ENCODE measurements at places on chromosomes 2 and 18. TPM values are rescaled to one million over a fixed set of nuclear protein-coding genes. Genes with fewer than 3 reads are reported as not detected.

The SPEG gene
- 57.8 TPM for total RNA-seq

The CYP1B1 gene
- total RNA-seq, result 4.1 TPM

The CIB4 gene
- total RNA-seq, result not detected

The XDH gene
- total RNA-seq, result 3.7 TPM

The C2orf66 gene
- total RNA-seq, result not detected

The CWC22 gene
- total RNA-seq, result 27.5 TPM

The CYTIP gene
- 0.89 TPM for total RNA-seq

The NEB gene
- total RNA-seq, result 2.1 TPM

The SLC19A3 gene
- total RNA-seq, result 6.5 TPM

- H3K4me1 ChIP-seq, result peaks cover 17% of the 10 kb centered on the region
- no peak overlapping the region for H3K27ac ChIP-seq
- H3K36me3 ChIP-seq, result peaks cover 8% of the 10 kb centered on the region
- peak overlapping the region; percentile 86 for H3K4me3 ChIP-seq
Observed at GRCh38 chr2:218780851-218781690, 876 bp upstream of the CYP27A1 start.

DNA sequence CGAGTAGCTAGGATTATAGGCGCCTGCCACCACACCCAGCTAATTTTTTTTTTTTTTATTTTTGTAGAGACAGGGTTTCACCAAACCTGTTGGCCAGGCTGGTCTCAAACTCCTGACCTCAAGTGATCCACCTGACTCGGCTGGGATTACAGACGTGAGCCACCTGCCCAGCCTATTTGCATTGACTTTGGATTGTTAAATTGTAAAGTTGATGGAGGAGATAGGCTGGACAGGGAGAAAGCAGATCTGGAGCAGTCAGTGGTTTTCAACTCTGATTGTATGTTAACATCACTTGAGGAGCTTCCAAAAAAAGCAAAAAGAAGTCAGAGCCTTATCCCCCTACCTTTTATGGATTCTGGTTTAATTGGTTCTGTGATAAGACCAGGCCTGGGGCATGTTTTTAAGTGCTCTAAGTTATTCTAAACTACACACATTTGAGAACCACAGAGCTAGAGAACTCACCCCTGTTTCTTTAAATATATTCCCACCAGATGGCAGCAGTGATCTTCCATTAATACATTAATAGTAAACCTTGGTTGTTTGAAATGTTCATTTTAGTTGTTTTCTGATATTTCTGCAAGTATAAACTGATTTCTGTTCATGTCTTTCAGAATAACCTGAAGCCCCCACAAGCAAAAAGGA, 7.5 kb downstream of the C2orf49 start:
- DNase-seq, result no peak
- H3K36me3 ChIP-seq, result peaks cover 65% of the 10 kb centered on the region
- no peak overlapping the region for H3K4me3 ChIP-seq

- no peak overlapping the region for H3K4me3 ChIP-seq
- no peaks in the 10 kb centered on the region for H3K27me3 ChIP-seq
- H3K27ac ChIP-seq, result no peak overlapping the region
- no peak for DNase-seq
Observed at GRCh38 chr2:72533765-72534164, 292.1 kb downstream of the EXOC6B start.

DNA sequence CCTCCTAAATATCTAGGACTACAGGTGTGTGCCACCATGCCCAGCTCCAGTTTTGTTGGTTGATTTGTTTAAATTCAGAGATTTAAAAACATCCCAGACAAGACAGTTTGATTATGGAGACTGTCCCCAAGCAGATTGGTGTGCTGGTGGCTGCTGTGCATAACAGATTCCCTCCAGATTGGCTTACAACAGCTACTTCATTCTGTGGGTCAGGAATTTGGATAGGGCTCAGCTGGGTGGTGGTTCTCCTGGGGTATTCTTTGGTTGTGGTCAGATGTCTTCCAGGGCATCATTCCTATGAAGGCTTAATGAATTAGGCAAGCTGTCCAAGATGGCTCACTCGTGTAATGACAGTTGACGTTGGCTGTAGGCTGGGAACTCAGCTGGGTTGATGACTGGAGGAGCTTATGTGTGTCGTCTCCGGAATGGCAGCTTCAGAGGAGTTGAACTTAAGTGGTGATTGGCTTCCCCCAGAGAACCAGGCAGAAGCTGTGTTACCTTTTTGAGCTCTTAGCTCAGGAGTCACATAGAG, 10.6 kb upstream of the SNORC start:
- H3K4me1 ChIP-seq, result no peaks in the 10 kb centered on the region
- no peak overlapping the region for H3K27ac ChIP-seq
- H3K4me3 ChIP-seq, result no peak overlapping the region
- DNase-seq, result no peak
- H3K27me3 ChIP-seq, result no peaks in the 10 kb centered on the region

GRCh38 chr2:10228611-10229365, 73.9 kb upstream of the HPCAL1 start:
- no peak overlapping the region for H3K4me3 ChIP-seq
- no peaks in the 10 kb centered on the region for H3K27me3 ChIP-seq
- H3K36me3 ChIP-seq, result no peaks in the 10 kb centered on the region
- 0 out of 2 replicates have a peak, but pooled peaks cover 6% of the 10 kb centered on the region for H3K4me1 ChIP-seq
- peak; percentile 6 for DNase-seq

DNA sequence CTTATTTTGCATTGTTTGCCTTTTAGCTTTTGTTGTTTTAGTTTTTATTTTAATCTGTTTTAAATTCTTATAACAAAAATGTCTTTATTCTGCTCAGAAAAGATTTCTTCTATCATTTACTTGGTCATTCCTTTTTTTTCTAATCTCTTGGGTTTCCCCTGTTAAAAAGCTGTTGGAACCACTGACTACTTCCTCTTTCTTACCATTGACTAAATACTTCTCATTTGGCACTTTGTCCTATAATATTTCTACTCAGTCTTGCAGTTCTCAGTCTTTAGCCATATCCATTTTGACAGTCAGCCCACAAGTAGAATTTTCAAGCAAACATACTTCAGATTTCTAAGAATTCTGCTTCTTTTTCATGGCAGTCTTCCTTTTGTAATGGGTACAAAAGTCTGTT, 567.2 kb downstream of the SATB2 start:
- no peak overlapping the region for H3K4me3 ChIP-seq
- no peaks in the 10 kb centered on the region for H3K27me3 ChIP-seq
- no peak for DNase-seq
- no peaks in the 10 kb centered on the region for H3K36me3 ChIP-seq
- no peaks in the 10 kb centered on the region for H3K4me1 ChIP-seq

GRCh38 chr2:96680561-96681141, 38.1 kb downstream of the FER1L5 start:
- no peak overlapping the region for H3K27ac ChIP-seq
- no peaks in the 10 kb centered on the region for H3K36me3 ChIP-seq
- no peaks in the 10 kb centered on the region for H3K27me3 ChIP-seq
- peaks cover 16% of the 10 kb centered on the region for H3K4me1 ChIP-seq
- DNase-seq, result no peak
- H3K4me3 ChIP-seq, result no peak overlapping the region

GRCh38 chr2:196225213-196225612, 53.8 kb upstream of the STK17B start:
- H3K27ac ChIP-seq, result no peak overlapping the region
- DNase-seq, result no peak
- no peaks in the 10 kb centered on the region for H3K27me3 ChIP-seq
- no peaks in the 10 kb centered on the region for H3K4me1 ChIP-seq

DNA sequence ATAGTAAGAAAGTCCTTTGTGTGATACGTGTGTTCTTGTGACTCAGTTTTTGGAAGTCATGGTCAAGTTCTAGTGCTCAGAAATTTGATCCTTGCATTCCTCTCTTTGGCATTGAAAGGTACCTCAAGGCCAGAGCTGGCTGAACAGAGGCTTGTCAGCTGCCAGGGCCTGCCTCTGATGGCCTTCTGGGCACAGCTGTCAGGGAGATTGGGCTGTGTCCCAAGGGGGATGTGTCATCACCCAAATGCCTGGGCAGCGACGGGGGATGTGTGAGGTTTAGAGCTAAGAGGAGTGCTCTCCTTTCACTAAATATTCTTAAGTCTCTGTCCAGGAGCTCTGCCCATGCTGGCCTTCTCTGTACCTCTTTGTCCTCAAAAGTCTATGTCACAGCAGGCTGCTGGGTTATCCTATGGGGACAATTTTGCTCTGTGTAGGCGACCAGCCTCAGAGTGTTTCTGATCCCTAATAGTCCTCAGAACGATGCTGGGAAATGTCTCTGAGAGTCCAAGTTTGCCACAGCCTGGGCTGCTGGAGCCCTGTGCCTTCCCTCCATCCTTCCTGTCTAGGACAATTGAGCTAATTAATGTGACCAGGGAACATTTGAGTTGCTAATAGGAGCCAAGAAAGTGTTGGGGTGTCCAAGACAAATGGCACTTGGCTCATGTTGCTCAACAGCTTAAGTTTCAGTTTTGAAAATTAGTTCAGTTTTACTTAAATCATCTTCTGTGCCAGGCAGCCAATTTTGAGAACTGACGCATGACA, 115.4 kb upstream of the ZNF521 start:
- no peak overlapping the region for H3K27ac ChIP-seq
- DNase-seq, result no peak
- no peaks in the 10 kb centered on the region for H3K36me3 ChIP-seq
- H3K27me3 ChIP-seq, result no peaks in the 10 kb centered on the region

GRCh38 chr2:231666171-231667095, 41.9 kb upstream of the PTMA start:
- no peaks in the 10 kb centered on the region for H3K36me3 ChIP-seq
- H3K27me3 ChIP-seq, result peaks cover 3% of the 10 kb centered on the region
- peaks cover 51% of the 10 kb centered on the region for H3K4me1 ChIP-seq
- DNase-seq, result peak; percentile 90
- peak overlapping the region; percentile 98 for H3K27ac ChIP-seq
- peak overlapping the region; percentile 60 for H3K4me3 ChIP-seq

DNA sequence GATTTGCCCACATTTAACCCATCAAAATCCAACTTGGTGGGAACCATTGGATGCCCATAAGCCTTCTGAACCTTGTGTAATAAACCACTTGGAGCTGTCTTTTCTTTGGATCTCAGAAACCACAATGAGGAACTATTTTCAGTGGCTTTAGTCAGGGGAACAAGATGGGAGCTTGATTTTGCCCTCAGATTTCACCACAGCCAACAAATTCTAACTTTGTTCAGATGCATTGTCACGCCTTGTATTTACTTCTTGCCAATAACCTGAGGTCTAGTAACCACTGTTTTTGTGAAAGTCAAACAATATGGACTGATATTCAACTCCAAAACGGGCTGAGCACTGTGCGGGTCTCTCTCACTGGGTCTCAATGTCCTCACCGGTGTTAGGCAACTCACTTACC, 508.2 kb downstream of the TNS1 start:
- no peak for DNase-seq
- 0 out of 2 replicates have a peak, but pooled peaks cover 2% of the 10 kb centered on the region for H3K4me1 ChIP-seq
- H3K36me3 ChIP-seq, result no peaks in the 10 kb centered on the region
- no peaks in the 10 kb centered on the region for H3K27me3 ChIP-seq
- no peak overlapping the region for H3K27ac ChIP-seq

DNA sequence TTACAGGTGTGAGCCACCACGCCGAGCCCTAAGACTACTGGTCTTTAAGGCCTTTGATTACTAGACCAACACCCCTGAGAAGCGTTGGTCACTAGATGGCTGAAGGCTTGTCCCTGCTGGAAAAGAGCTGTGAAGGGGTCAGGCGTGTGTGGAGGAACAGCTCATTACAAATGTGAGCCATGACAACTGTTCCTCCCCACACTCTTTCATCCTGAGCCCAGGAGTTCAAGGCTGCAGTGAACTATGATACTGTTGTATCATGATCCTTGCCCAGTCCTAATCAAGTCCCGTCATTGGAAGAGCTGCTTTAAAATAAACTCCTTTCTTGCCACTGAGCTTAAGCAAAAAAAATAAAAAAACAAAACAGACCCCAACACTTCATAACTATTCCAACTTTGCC, 19.5 kb upstream of the MCFD2 start:
- no peak overlapping the region for H3K4me3 ChIP-seq
- no peak for DNase-seq
- H3K27me3 ChIP-seq, result peaks cover 7% of the 10 kb centered on the region

- H3K27ac ChIP-seq, result no peak overlapping the region
- no peak overlapping the region for H3K4me3 ChIP-seq
- H3K27me3 ChIP-seq, result peaks cover 4% of the 10 kb centered on the region
- DNase-seq, result no peak
- 0 out of 2 replicates have a peak, but pooled peaks cover 3% of the 10 kb centered on the region for H3K36me3 ChIP-seq
Observed at GRCh38 chr2:121135168-121135853, 149.7 kb downstream of the TFCP2L1 start.
